ENCODE measurements at places on chromosomes 3 and 15.

- DNase-seq = no peak
Observed at GRCh38 chr3:152255290-152255689, 13.4 kb upstream of the MBNL1 start.

- no peak for DNase-seq
Observed at GRCh38 chr15:58430224-58430787, 1.5 kb upstream of the LIPC start.

DNA sequence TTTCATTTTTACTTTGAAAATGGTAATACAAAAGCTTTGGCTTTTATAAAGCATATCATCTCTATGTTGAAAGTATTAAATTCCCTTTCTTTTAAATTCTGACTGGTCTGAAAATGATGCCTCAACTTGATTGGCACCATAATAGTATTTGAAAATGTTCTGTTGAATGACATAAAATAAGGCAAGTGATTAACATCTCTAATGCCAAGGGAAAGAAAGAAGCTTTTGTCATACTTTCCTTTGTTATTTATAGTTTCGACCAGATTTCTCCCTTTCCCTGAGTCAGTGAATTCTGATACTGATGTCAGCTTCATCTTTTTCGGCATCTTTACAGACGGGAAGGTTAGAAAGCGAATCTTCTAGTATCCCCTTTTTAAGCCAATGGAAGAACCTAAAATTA, 3.4 kb upstream of the AP4E1 start:
- no peak for DNase-seq

DNA sequence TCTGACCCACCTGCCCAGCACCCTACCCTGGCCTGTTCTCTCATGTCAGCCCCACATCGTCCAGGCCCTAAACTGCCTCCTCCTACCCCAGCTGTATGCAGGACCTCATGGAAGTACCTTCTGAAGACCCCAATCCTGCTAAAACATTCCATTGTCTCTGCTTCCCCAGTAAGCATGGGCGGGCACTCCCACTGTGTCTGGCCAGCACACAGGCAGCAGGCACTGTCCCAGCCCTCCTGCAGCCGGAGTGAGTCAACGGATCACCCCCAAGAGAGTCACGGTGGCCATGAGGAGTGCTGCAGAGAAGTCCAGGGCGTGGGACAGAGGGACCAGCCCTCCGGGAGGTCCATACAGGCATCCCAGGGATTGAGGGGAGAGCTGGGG, 36.4 kb upstream of the SLCO2A1 start:
- DNase-seq = peak; percentile 48

DNA sequence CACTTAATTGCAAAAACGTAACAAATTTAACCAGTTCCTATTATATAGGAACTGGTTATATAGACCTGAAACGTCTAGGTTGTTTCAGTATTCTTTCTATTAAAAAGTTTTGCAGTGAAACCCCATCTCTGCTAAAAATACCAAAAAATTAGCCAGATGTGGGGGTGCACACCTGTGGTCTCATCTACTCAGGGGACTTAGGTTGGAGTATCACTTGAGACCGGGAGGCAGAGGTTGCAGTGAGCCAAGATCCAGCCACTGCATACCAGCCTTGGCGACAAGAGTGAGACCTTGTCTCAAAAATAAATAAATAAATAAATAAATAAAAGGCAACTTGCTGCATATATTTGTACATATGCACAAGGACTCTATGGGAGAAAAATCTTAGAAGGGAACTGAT, 387.0 kb downstream of the TUSC7 start:
- DNase-seq = no peak

DNA sequence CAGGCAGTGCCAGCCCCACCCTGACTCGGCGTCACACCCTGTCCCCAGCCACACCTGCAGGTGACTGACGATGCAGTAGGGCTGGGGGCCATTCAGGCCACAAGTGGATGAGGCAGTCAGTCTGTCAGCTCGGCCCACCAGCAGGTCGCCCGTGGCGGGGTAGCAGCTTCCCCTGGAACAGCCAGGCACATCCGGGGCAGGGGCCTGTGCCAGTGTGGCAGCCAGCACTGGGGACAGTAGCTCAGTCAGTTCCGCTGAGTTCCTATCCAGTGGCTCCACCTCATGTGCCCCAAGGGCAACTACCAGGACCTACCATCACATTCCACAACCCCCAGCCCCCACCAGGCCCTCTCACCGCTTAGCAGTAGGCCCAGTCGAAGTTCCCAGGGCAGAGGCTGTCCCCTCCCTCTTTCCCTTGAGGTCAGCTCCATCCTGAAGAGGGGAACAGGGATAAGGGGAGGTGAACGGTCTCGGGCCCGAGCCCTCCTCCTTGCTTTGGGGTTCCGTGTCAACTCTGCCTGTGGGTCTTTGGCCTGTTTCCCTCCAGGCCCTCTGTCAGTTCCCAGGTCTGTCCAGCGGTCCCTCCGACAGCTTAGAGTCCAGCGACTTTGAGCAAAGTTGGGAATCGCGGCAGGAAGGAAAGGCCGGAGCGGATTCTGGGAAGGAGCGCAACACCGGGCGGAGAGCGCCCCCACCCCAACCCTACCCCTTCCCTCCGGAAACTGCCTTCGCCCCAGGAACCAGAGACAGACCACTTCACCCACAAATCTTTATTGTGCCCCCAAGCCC, at the start of gene LAMB2:
Gene LAMB2, minus strand, starts transcription at position 614 of the 789 bp plus-strand sequence. Its CDS starts 183 bp downstream, at position 431.
- DNase-seq = peak; percentile 94

GRCh38 chr3:98779541-98780335, 16.6 kb downstream of the ST3GAL6 start:
- no peak for DNase-seq

- no peak for DNase-seq
Observed at GRCh38 chr3:72818905-72819304, 29.3 kb downstream of the SHQ1 start.

GRCh38 chr3:33007776-33008175, 56.3 kb downstream of the CCR4 start:
- DNase-seq = no peak

DNA sequence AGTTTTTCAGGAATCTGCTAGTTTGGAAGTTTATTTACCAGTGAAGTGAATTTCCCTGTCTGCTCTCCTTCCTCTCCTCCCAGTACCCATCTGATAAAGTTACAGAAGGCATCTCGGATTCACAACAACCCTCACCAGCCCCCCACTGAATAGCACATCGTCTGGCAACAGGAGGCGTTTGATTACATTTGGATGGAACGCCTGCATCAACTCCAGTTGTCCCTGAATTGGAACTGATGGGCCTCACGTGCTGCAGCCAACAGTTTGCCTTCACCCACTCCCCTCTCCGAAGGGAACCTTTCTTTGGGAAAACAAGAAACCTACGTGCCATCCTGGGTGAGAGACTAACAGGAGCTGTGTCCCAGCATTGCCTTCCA, 59.5 kb upstream of the BCL6 start:
- no peak for DNase-seq

- no peak for DNase-seq
Observed at GRCh38 chr15:89767411-89767915, 8.7 kb upstream of the MESP2 start.

- DNase-seq = no peak
Observed at GRCh38 chr15:61503383-61503969, 274.4 kb upstream of the RORA start.

DNA sequence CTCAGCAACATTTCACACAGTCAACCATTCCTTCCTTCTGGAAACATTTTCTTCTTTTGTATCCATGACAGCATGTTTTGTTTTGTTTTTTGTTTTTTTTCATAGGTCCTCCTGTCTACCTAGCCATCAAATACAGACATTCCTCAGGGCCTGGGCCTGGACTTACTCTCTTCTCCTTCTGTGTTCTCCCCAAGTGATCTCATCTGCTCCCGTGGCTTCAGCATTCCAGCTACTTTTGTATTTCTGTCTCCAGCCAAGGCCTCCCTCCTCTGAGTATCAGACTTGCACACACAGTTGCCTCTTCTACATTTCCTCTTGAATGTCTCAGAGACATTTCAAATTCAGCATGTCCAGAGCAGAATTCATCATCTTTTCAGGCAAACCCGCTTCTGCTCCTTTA, 82.4 kb downstream of the HCN4 start:
- DNase-seq = no peak

DNA sequence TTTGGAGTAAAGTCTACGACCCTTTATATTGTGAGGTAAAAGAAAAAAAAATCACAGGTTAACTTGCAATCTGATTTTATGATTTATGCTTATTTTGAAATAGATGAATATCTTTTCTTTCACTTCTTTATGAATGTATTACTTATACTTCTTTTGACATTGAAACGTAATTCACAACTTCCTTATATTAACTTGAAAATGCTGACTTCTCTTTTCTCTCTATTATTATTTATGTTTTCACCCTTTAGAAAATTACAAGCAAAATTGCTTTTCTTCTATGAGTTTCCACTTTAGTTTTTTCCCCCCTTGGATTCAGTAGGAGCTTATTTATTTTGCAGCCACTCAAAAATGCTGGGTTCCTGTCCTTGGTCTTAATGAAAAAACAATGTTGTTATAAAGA, 25.4 kb downstream of the ACP3 start:
- no peak for DNase-seq

GRCh38 chr3:64276131-64276530, 50.9 kb upstream of the PRICKLE2 start:
- no peak for DNase-seq

GRCh38 chr3:98817547-98818041, 54.5 kb downstream of the ST3GAL6 start:
- no peak for DNase-seq

DNA sequence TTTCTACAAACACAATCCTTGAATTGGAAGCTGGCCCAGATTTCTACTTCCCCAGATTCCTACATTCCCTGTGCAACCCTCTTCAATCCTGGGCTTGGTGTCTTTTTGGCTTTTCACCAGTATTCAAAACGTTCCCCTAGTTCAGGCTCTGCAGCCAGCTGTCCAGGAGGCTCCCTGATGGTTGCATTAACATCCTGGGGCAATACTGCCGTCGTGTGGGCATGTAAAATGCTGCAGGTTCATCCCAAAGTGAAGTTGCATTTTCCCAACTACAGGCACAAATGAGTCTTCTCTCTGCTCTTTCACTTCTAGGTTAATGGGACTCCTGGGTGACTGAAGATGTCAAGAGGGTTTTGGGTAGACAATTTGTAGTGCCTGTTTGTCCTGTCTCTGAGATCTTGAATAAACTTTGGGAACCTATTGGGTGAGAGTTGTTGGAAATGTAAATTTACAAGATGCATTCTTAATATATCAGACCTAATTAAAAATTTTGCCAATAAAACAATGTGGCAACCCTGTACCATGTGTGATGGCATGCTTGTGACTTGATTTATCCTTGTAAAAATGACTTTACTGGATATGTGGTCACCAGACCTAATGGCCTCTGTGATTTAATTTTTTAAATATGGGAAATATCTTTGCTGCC, 28.6 kb downstream of the SOX14 start:
- no peak for DNase-seq
